ENCODE measurements at places on chromosomes 3 and 15. TPM values are rescaled to one million over a fixed set of nuclear protein-coding genes. Genes with fewer than 3 reads are reported as not detected.

DNA sequence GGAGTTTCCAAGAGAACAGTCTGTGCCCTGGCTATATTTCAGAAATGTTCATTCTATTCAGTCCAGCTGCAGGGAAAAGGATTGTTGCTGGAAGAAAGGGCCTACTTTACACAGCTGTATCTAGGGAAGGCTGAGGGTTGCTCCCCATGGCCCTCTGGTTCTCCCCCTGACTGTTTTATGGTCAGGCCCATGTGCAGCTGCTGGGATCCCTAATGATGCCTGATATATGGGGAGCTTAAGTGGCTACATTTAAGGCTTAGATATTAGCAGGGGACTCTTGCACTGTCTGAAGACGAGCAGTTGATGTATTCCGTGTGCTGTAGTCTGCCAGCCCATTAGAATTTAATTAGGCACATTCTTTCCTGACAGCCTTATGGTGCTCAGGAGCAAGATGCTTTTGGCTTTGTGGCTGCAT lies 72.0 kb downstream of the FAM43A start:
- no peak for DNase-seq

DNA sequence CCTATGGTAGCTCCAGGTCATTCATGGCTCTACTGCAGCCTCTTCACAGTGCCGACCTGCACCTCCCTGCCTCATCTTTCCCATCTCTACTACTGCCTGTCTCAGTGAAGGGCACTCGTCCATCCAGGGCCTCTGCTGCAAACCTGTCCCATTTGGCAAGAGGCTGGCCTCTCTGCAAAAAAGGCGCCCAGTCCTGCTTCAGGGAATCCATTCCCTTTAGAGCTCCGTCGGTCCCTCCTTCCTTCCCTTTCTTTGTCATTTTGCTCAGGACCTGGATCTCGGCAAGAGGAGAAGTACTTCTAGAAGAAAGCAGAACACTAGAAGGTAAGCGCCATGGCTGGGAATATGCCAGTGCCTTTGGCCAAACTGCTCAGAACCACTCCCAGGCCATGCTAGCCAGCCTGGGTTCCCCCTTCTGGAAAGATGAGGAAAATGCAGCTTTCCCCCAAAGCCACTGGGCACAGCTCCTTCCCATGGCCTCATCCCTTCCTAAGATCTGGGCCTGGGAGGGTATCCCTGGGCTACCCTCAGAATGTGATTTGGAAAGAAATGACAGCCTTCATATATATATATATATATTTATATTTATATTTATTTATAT lies 6.4 kb upstream of the ISL2 start:
- peak; percentile 64 for DNase-seq

- no peak for DNase-seq
These were observed 33.9 kb upstream of the KIF23 start for GRCh38 chr15:69380100-69380725.

Gene EPB42
- not detected for polyA plus RNA-seq

All from pancreas (tissue), 10 donors.